ENCODE measurements at places on chromosomes 2 and 18.

GRCh38 chr2:173436088-173436487, 81.4 kb downstream of the CDCA7 start:
- DNase-seq: no peak

GRCh38 chr2:145715601-145716000, 1195.7 kb upstream of the ZEB2 start:
- no peak for DNase-seq

GRCh38 chr2:20611077-20611843, 39.6 kb downstream of the HS1BP3 start:
- peak; percentile 83 for DNase-seq

- no peak for DNase-seq
Measured at GRCh38 chr18:62658028-62658427, 57.3 kb upstream of the PHLPP1 start.

DNA sequence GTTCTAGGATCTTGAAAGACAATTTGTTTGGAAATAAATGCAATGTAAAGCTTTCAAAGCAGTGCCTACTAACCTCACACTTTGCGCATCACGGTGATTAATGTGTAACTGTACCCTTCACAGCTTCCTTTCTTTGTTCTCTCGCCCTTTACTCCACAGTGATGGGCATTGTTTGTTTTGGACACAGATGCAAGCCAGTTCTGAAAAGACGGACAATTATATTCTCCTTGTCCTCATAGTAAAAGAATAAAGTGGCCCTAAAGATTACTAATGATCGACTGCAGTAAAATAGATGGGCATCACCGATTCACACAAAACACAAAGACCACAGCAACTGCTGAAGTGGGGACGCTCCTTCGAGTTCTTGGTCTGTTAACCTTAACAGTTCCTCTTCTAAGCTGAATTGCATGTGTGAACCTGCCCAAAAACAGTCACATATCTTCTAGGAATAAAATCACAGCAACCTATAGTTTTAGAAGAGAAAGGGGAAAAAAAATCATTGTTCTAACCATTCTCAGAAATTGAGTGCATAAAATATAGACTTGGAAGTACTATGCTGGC, 7.7 kb downstream of the L3MBTL4 start:
- DNase-seq: no peak

DNA sequence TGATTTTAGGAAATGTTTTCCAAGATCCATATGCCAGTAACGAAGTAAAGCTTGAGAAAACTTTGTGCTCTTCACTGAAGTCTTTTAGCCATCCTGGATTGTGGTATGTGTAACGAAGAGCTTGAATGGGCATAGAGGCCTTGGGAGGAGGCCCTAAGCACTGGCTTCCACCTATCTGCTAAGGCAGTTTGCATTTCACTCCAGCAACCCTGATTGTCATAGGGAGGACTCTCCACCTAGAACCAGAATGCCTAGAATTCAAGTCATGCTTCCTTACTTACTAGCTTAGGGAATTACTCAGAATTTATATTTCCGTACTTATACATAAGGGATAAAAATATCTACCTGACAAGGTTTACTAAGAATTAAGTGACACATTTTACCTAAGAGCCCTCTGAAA, 451.5 kb downstream of the FBXO15 start:
- DNase-seq: no peak
